ENCODE measurements at places on chromosomes 11 and 22.
A peak's percentile ranks its signal among the peaks of the same experiment; 100 is the strongest.

DNA sequence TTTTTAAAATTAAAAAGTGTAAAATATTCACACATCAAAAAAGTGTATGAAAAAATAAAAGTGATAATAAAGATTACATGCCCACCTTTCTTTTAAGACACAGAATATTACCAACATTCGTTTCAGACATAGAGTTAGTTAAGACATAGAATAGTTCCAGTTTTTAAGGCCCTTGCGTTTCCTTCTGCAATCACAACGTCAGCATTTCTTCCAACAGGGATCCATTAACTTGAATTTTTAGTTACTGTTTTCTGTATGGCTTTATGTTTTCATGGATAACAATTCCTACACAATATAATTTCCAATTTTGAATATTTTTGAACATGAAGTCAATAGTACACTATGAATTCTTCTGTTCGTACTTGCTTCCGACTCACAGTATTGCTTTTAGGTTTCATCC lies 170.8 kb upstream of the C11orf87 start:
- DNase-seq: no peak
- H3K27me3 ChIP-seq: no peaks in the 10 kb centered on the region
- no peak overlapping the region for H3K4me3 ChIP-seq
- H3K4me1 ChIP-seq: no peaks in the 10 kb centered on the region

GRCh38 chr11:117600234-117600783 lies 196.7 kb downstream of the DSCAML1 start:
- no peaks in the 10 kb centered on the region for H3K4me1 ChIP-seq
- no peaks in the 10 kb centered on the region for H3K27me3 ChIP-seq
- H3K27ac ChIP-seq: no peak overlapping the region
- H3K36me3 ChIP-seq: no peaks in the 10 kb centered on the region
- no peak for DNase-seq

DNA sequence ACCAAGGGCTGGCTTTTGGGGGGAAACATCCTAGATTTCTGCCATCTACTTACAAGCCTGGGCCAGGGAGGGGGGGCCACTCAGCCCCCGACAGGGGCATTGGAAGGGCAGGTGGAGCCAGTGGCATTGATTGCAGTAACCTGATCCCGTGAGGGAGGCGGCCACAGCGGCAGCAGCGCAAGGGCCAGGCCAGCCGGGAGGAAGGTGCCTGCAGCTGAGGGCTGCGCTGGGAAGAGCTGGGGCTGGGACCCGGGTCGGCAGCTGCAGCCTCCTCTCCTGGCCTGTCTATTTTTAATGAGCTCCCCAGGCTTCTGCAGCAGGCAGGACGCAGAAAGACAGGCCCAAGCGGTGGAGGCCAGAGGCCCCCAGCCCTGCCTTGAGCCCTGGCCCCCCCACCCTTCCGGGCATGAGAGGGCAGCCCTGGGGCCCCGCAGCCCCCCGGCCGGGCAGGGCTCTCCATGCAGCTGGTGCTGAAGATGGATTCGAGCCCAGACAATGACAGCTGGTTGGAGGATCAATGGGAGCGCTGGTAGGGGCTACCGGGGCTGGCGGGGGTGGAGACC lies 10.6 kb downstream of the FREY1 start:
- no peak overlapping the region for H3K27ac ChIP-seq
- H3K4me1 ChIP-seq: peaks cover 8% of the 10 kb centered on the region
- H3K36me3 ChIP-seq: no peaks in the 10 kb centered on the region
- DNase-seq: no peak

GRCh38 chr22:46125311-46125710 lies 25.0 kb upstream of the PPARA start:
- peaks cover 4% of the 10 kb centered on the region for H3K4me1 ChIP-seq
- H3K27ac ChIP-seq: no peak overlapping the region
- no peaks in the 10 kb centered on the region for H3K36me3 ChIP-seq

DNA sequence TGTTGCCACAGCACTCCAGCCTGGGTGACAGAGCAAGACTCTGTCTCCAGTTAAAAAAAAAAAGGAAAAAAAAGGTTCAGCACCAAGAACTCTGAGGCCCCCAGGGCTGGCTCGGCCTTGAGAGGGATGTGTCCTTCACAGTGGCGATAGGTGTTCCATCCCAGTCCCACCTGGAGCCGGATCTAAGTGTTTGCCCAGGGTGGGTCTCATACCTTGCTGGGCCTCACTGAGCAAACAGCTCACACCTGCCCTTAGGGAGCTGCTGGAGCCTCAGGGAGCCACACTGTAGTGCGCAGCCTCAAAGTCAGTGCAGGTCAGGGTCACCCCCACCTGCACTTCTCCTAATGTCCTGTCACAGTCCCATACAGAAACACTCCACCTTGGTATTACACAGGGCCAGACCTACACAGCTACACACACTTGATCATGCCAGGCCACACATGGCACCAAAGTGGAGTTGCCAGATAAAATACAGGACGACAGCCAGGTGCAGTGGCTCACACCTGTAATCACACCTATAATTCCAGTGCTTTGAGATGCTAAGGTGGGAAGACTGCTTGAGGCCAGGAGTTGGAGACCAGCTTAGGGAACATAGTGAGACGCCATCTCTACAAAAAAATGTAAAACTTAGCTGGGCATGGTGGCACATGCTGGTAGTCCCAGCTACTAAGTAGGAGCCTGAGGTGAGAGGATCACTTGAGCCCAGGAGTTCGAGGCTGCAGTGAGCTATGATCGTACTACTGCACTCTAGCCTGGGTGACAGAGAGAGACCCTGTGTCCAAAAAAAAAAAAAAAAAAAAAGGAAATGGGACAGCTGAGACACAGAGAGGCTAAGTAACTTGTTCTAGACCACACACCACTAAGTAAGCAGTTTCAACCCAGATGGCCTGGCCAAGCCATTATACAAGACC lies 7.3 kb downstream of the STARD10 start:
- peak; percentile 92 for DNase-seq
- H3K4me3 ChIP-seq: no peak overlapping the region
- no peaks in the 10 kb centered on the region for H3K36me3 ChIP-seq
- peak overlapping the region; percentile 90 for H3K27ac ChIP-seq
- peaks cover 23% of the 10 kb centered on the region for H3K4me1 ChIP-seq

- peak overlapping the region; percentile 100 for H3K27ac ChIP-seq
- H3K36me3 ChIP-seq: no peaks in the 10 kb centered on the region
- DNase-seq: peak; percentile 53
These were observed 2.1 kb downstream of the LPXN start for GRCh38 chr11:58573451-58574104.

DNA sequence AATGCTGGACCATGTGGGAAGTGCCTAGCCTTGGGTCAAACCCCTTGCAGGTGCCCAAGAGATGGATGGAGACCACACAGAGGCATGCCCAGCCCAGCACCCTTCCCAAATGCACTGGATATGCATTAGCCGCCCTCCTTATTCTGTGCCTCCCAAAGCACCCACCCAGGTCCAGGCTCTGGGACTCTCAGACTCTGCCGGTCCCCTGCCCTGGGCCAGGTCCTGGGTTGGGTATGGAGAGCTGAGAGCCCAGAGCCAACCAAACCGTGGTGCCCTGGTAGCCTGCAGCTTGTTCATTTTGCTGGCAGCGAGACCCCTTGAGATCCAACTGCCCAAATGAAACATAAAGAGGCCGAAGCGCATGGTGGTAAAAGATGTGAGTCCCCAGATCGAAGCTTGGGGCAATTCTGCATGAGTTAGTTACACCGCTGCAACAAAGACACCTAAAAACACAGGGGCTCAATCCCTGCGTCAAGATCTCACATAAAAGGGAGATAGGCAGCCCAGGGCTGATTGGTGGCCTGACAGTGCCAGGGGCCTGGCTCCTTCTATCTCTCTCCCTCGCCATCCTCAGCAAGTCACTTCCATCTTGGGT lies 61.5 kb downstream of the MYEOV start:
- no peaks in the 10 kb centered on the region for H3K27me3 ChIP-seq
- H3K4me3 ChIP-seq: no peak overlapping the region
- no peaks in the 10 kb centered on the region for H3K36me3 ChIP-seq
- no peak overlapping the region for H3K27ac ChIP-seq

DNA sequence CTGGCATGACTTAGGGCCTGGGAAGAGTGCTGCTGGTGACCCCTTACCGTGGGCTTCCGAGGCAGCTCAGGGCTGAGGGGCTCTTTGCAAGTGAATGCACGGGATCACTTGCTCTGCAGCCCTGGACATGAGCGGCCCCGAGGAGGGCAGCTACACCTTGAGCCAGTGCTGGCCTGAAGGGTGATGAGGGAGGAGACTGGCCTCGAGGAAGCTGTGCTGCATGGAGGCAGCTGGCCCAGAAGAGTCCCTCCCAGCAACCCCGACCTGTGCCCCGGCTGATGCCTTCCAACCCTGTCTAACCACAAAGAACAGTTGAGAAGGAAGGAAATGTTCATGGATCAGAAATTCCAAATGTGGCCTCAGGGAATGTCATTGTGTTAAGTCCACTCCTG lies 45.2 kb downstream of the TBX1 start:
- H3K4me1 ChIP-seq: peaks cover 3% of the 10 kb centered on the region
- DNase-seq: no peak
- H3K27me3 ChIP-seq: no peaks in the 10 kb centered on the region

DNA sequence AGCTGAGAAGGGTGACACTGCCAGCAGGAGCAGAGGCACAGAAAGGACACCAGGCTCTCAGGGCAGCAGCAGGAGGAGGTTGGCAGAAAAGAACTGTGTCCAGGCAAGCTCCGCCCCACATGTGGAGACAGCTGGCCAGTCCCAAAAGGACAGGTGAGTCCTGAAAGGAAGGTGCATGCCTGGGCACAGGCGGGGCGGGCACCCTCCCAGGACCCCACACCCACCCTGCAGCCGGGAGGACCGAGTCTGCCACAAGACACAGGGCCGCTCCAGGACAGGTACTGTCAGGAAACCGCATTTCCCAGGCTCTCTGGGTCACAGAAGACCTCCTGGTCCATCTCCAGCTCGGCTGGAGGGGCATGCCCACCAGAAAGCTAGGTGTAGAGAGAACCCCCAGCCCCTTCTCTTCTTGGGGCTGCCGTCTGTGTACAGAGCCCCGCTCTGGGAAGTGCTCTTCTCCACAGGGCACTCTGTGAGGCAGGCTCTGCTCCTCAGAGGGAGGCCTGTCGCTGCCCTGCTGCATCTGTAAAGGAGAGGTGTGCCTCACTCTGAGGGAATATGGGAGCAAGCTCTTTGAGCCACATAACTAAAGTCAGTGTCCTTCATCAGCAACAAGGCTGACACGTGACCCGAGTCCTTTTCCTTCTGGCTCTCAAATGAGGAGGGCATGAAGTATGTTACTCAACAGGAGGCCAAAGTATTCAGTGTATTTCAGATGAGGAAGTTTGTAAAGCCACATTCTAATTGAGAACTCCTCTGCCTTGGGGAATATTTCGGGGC lies 50.5 kb downstream of the CLTCL1 start:
- H3K4me3 ChIP-seq: no peak overlapping the region
- H3K27ac ChIP-seq: no peak overlapping the region
- H3K36me3 ChIP-seq: no peaks in the 10 kb centered on the region
- no peaks in the 10 kb centered on the region for H3K4me1 ChIP-seq

Data from colonic mucosa (tissue), 4 donors.